ENCODE measurements at places on chromosomes 5 and 9.

DNA sequence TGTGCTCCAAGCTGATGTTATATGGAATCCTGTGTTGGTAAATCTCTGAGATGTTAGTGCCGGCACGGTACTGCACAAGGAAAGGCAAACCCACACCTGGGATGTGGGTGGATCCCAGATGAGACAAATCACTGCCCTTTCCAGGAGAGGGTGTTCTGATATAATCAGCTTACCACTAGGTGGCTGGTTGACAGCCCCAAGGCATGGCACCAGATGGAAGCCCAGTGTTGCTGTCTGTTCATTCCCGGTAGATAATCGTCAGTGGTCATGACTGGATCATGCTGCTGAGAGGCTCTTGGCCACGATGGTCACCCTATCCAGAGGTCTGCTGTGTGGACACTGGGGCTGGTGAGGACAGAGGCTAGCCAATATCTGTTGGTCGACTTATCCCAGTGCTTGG, 184.0 kb downstream of the CACNA1B start:
- no peak for DNase-seq

- DNase-seq, result no peak
Observed at GRCh38 chr9:97979788-97980478, 3.2 kb upstream of the ANP32B start.

DNA sequence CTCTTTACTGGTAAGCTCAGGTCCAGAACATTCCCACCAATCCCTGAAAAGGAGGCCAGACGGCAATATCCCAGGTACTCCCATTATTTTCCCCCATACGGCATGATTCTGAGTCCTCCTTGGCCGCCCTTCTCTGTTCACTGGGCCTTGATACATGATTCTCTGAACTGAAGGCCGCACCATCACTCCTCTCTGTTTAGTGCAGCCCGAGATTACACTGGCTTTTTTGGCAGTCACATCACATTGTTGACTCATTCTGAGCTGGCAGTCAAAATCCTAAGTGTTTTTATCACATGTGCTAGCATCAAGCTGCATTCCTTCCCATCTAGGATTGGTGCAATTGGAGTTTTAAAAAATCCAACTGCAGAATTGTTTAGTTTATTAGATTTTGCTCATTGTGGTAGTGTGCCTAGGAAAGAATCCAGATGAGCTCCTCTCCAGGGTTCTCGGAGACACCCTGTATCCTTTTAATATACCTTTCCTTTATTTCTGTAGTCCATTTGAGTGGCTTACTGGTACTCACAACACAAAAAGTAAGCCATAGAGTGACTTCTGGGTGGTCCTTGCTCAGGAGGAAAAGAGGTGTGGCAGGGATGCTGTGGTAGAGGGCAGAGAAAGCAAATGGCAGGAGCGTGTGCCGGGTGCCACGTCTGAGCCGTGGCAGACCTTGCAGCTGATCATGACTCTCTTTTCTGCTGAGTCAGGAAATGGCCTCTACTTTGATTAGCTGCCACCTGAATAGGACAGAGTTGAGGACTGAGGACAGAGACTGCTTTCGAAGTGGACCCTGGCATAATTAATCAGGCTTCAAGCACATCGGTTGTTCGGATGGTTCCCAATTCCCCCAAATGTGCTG, 121.1 kb upstream of the IL12B start:
- DNase-seq, result no peak

DNA sequence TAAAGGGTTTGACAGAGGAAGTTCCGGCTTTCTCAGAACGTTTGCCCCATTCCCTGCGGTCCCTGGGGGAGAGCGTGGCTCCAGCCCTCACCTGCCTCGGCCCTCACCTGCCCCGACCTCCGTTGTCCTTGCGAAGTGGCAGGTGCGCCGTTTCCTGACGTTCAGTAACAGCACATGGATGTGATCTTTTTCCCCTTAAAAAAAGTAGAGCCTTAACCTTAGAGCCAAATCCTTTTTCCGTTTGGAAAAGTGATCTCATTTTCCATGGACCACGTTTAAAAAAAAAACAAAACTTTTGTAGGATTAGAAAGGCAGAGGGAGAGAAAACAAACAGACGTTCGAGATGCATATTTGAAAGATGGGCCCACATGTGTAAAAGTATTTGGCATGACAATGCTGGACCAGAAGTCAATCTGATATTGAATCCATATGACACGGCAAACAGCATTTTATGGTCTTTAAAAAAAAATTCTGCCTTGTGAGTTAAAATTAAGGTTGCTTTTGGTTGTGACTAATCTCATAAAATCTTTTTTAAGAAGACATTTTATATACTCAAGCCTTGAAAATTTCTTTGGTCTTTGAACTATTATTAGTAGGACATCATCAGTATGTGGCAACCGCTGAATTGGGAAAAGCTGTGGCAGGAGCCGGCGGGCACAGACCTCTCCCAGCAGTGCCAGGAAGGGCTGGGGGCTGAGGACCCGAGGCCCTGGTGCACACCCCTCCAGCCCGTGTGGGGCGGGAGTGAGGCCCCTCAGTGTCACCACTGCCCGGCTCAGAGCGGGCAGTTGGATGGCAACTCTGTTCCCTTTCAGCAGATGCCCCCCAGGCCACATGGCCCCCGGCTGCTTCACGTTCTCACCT, 42.5 kb upstream of the EXOC3 start:
- no peak for DNase-seq

DNA sequence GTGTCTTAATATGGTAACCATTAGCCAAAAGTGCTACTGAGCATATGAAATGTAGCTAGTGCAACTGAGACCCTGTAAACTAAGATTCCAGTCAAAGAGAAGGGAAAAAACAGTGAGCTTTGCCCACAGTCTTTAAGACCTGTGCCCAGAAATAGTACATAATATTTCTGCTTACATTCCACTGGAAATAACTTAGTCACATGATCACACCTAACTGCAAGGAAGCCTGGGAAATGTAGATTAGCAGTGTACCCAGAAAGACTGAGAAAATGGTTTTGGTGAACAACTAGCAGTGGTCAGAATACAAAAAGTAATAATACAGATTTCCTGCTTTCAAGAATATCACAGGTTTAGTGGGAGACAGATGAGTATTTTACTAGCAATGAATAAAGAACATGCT, 2.5 kb upstream of the CPLANE1 start:
- DNase-seq, result no peak
